ENCODE measurements at places on chromosomes 5 and 9.

DNA sequence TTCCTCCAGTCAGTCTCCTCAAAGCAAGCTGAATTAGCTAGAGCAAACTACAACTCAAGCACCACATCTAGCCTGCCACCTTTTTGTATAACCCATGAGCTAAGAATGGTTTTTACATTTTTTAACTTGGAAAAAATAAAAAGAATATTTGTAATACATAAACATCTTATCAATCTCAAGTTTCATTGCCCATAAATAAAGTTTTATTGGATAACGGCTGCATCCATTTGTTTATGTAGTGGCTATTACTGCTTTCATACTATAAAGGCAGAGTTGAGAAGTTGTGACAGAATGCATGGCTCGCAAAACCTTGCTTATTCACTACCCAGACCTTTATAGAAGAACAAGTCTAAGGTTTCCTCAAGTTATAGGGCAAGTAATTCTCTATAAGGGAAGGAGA lies 95.7 kb downstream of the ELAVL2 start:
- DNase-seq, result no peak

GRCh38 chr9:14314424-14314928 lies 535 bp upstream of the NFIB start:
- no peak for DNase-seq

DNA sequence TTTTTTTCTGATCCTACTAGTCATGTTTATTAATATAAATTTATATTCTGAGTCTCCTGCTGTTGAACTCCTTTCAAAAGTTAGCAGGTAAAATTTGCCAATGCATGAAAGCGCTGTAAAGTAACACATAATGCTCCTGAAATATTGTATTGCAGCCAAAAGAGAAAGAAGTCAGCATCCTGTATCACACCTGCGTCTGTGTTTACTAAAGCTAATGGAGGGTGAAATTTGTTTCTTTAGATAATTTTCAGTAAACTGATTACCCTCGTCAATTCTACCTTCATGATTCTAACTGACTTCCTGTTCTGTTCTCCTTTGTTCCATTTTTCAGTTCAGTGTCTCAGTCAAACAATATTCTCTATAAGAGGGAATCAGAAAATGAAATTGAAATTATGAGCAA lies 415.4 kb downstream of the CDH9 start:
- DNase-seq, result no peak

DNA sequence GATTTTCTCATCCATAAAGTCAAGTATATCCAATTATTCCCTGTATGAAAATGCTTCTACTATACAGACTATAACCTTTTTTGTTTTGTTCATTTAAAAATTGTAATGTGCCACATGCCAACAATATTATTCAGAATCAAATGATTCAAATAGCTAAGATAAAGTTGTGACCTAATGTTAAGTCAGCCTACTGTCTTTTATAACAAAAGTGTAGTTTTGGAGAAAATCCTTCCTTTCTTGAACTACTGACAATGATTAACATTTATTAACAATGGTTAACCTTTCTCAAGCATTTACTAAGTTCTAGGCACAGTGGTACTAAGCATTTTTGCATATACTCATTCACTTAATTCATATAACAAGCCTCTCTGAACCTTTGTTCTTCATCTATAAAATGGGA lies 25.0 kb downstream of the CSF2 start:
- no peak for DNase-seq

GRCh38 chr9:137672907-137673791 lies 54.3 kb downstream of the EHMT1 start:
- peak; percentile 8 for DNase-seq

GRCh38 chr9:78573205-78573604 lies 276.3 kb downstream of the PSAT1 start:
- no peak for DNase-seq

GRCh38 chr5:78720227-78720985 lies 71.8 kb upstream of the LHFPL2 start:
- DNase-seq, result no peak

- no peak for DNase-seq
These were observed 35.9 kb downstream of the CEP120 start for GRCh38 chr5:123387313-123387712.

GRCh38 chr5:67900514-67900913 lies 315.0 kb upstream of the PIK3R1 start:
- no peak for DNase-seq

- no peak for DNase-seq
These were observed 91.1 kb downstream of the MRPS27 start for GRCh38 chr5:72228960-72229359.

GRCh38 chr5:1642221-1642620 lies 118.5 kb upstream of the LPCAT1 start:
- DNase-seq, result no peak

DNA sequence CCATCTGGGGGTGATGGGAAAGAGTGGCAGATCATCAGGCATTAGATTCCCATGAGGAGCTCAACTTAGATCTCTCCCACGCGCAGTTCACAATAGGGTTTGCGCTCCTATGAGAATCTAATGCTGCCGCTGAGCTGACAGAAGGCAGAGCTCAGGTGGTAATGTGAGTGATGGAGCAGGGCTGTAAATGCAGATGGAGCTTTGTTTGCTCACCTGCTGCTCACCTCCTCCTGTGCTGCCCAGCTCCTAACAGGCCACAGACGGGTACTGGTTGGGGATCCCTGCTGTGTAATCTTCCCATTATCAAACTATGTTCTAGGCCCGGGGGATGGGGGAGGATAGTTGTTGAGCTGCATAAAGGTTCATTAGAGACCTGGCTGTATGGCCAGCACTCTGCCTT lies 58.4 kb downstream of the UGCG start:
- no peak for DNase-seq

DNA sequence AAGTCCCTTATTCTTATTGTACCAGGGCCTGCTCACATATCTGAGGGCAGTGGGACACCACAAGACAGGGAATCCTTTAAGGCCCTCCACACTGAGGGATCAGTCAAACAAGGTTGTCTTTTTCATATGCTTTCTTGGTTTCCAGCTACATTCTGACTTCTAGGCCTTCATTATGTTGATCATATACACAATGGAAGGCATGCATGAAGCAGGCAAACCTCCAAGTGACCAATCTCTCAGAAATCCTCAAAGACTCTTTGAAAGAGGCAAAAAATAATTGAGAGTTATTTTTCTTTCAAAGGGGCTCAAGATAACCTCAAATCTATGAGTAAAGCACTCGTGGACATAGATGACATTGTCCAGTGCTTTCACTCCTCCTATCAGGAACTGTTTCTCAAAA lies 1195.9 kb upstream of the ACO1 start:
- no peak for DNase-seq

DNA sequence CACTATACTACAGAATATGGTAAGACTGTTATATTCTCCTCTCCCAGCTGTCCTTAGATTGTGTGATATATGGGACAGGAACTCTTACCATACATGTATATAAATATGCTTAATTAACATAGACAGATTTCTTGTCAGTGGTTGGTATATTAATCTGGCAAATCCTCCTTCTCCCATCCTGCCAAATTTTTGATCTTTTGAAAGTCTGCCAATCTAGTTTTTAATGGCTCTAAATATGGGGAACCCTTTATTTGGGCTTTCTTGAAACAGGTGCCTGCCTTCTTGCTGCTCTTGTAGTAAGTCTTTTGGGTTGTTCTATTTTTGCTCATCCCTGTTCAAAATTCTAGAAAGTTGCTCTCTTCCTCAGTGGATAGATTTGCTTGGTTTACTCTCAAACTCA lies 63.5 kb downstream of the SPATA31D1 start:
- DNase-seq, result no peak

DNA sequence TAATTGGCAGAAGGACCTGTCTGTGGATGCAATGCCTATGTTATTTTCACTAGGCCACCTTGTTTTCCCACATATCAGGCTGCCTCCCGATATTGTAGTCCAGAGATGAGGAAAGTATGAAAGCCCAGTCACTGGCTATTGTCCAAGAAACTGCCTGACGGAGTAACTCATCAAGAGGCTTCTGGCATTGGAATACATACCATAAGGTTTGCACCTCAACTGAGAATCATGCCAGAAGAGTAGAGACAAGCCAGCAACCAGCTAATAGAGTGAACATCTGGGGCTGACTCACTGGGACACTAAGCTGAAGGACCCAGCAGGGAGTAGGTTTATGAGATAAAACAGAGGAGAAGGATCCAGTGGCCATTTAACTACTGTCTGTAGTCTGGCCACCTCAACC lies 137.2 kb upstream of the FST start:
- DNase-seq, result no peak

- DNase-seq, result no peak
These were observed 8.9 kb upstream of the ELOVL7 start for GRCh38 chr5:60852940-60853339.
